ENCODE measurements at places on chromosomes 1 and 21.
A peak's percentile ranks its signal among the peaks of the same experiment; 100 is the strongest.

GRCh38 chr1:6554907-6555778 lies at the start of gene TAS1R1:
Gene TAS1R1, plus strand, starts transcription at chr1:6555307. Its CDS starts 67 bp downstream, at chr1:6555374.
- DNase-seq = peak; percentile 54

DNA sequence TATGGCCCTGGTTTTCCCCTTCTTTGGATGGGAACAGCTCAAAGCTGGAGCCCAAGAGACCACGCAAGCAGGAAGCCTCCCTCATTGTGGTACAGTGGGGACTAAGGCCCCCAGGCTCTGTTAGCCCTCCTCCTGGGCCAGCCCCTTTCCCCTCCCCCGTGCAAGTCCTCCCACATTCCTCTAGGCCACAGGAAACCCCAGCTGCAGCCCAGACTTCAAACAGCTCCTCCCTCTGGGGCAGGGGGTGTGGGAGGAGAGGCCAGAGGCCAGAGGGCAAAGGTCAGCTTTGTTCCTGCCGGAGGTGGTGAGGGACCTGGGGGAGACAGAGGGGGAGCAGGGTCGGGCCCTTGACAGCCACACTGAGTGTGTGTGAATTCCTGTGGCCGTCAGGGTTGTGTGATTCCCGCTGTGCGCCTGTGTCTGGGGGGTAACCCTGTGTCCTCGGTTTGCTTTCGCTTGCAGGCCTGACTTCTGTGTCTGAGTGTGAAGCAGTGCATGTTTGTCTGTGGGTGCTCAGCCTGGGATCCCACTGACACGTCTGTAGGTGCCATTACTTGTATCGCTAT lies 3.4 kb upstream of the AHDC1 start:
- DNase-seq = no peak

GRCh38 chr1:224331326-224331725 lies 1.4 kb upstream of the NVL start:
- DNase-seq = no peak

DNA sequence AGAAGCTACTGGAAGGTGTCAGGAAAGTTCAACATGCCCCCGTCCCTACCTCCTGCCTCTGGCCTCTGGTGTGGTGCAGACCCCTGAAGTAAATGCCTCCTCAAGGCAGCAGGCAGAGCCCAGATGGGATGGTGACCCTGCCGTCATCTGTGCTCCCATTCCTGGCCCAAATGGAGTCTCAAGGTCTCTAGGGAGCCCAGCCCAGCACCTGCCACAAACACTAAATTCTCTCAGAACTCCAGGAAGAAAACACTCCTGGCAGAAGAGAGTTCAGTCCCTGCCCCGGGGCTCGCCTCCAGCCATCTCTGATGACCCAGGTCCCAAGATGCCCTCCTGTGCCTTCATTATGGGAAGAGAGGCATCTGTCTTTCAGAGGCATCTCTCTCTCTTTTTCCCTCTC lies 261.6 kb upstream of the TMEM51 start:
- DNase-seq = no peak

GRCh38 chr1:207070811-207071210 lies 17.7 kb downstream of the PFKFB2 start:
- no peak for DNase-seq

GRCh38 chr1:239098400-239099037 lies 287.8 kb upstream of the CHRM3 start:
- DNase-seq = no peak

- no peak for DNase-seq
Measured at GRCh38 chr21:16116069-16116468, 386.3 kb downstream of the USP25 start.

DNA sequence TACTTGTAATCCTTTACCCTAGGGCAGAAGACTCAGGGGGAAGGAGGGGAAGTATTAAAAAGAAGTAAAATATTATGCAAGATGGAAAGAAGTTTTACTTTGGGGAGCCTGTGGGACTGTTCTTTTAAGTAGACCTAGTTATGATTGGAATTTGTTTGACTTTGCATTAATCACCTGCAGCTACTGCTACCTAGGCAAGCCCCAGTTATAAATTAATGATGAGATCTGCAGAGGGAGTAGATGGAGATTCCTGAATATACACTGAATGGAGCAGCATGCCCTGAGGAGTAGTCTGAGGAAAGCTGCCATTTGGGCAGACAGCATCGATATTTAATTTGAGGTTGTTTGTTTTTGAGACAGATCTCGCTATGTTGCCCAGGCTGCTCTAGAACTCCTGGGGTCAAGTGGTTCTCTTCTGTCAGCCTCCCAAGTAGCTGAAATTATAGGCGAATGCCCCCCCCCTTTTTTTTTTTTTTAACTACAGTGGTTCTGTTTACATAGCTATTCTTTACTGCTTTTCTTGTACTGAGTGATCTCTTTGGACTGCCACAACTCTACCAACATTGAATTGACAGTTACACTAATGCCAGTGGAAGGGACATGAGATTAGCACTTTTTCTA lies 81.4 kb upstream of the SERTAD4 start:
- no peak for DNase-seq

- DNase-seq = no peak
Measured at GRCh38 chr1:103142461-103142860, 34.1 kb upstream of the COL11A1 start.

DNA sequence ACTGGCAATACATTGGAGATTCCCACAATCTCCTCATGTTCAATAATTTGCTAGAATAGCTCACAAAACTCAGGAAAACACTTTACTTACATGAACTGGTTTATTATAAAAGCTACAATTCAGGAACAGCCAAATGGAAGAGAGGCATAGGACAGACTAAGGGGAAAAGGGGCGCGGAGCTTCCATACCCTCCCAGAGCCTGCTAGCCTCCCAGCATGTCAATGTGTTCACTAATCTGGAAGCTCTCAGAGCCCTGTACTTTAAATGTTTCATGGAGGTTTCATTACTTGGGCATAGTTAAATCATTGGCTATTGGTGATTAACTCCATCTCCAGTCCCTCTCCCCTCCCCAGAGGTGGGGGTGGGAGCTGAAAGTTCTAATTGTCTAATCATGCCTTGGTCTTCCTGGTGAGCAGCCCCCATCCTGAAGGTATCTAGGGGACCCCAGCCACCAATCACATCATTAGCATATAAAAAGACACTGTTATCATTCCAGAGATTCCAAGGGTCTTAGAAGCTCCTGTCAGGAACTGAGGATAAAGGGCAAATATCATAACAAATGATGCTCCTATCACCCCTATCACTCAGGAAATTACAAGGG lies 10.9 kb upstream of the DMRTB1 start:
- DNase-seq = no peak

GRCh38 chr1:151054971-151055547 lies 4.4 kb downstream of the CDC42SE1 start:
- no peak for DNase-seq

DNA sequence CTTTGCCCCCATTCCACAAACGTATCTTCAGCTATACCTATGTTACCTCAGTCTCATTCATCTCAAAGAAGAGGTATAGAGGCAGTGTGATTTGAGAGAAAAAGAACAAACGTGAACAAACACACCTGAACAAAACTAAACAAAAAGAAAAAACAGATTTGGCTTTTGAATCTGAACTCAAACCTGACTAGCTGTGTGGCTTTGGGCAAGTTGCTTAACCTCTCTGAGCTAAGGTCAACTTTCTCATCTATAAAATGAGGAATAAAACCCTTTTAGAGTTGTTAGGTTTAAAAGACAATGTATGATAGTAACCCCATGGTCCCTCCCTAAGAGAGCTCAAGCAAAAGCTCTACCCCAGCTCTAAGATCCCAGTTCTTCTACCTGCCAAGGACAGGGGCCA lies 73.5 kb downstream of the ZNF648 start:
- no peak for DNase-seq

- DNase-seq = no peak
Measured at GRCh38 chr1:239723776-239724367, 337.5 kb downstream of the CHRM3 start.

- no peak for DNase-seq
Measured at GRCh38 chr1:114610546-114611245, 29.3 kb upstream of the BCAS2 start.

DNA sequence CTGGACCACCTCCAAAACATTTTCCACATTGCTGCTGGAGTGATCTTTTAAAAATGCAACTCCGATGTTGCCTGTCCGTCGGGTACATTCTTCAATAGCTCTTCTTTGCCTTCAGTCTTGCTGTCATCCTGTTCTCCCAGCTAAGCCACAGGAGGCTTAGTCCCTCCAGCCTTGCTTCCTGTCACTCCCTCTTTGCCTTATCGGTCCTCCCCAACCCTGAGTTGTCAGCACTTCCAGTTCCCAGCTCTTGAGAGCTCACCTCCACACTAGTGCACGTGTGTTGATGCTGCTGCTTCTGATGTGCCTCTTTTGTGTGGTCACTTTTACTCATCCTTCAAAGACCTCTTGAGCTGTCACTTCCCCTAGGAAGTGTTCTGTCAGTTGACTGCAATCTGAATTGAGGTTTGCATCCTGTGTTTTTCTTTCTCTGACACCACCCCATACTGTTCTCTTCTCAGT lies 15.3 kb downstream of the UCK2 start:
- no peak for DNase-seq

DNA sequence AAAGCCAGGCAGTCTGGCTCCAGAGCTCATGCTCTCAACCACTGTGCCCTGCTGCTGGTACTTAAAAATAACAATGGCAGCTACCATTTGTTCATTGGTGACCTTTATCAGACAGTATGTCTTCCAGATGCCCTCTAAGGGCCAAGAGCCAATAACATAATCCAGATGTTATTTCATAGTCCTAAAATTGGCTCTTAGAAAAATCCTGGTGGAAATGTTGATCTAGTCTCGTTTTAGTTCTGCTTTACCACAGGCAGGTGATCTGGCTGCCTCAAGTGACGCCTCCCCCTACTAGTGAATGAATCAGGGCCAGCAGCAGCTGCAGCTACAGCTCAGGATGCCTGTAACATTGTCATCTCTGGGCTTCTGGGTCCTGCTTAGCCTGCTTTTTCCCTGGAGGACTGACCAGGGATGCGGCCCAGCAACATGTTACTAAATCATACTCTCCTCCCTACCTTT lies 12.6 kb upstream of the HMGN2 start:
- DNase-seq = peak; percentile 73

- no peak for DNase-seq
Measured at GRCh38 chr1:15251857-15252835, 5.1 kb downstream of the FHAD1 start.

DNA sequence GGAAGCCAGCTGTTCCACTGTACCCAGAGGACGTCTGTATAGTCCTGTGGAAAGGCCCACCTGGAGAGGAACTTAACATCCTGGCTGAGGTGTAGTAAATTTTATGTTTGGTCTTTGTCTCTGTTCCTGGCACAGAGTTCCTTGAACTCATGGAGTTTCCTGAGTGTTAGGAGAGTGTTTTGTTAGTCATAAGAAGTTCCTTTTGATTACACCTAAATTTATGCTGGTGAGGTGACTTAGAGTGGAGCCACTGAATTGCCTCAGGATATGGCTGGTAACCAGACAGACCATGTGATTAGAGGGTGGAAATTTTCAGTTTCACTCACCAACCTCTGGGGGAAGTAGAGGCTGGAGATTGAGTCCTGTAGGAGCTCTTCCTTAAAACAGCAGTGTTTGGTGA lies 57.9 kb downstream of the RASAL2 start:
- DNase-seq = no peak

- peak; percentile 31 for DNase-seq
Measured at GRCh38 chr1:12549460-12550349, 68.3 kb downstream of the DHRS3 start.

GRCh38 chr1:162293073-162293692 lies 83.5 kb downstream of the SPATA46 start:
- no peak for DNase-seq

- DNase-seq = peak; percentile 59
Measured at GRCh38 chr21:35239811-35240219, 190.7 kb upstream of the RUNX1 start.

DNA sequence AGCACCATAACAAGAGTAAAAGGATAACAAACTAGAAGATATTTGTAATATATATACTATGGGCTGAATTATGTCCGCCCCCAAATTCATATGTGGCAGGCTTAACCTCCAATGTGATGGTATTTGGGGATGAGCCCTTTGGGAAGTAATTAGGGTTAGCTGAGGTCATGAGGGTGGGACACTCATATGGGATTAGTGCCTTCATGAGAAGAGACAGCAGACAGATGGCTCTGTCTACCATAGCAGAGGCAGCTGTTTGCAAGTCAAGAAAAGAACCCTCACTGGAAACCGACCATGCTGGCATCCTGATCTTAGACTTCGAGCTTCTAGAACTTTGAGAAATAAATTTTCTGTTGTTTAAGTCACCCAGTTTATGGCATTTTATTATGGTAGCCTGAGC lies 303.6 kb downstream of the LMO4 start:
- DNase-seq = no peak

DNA sequence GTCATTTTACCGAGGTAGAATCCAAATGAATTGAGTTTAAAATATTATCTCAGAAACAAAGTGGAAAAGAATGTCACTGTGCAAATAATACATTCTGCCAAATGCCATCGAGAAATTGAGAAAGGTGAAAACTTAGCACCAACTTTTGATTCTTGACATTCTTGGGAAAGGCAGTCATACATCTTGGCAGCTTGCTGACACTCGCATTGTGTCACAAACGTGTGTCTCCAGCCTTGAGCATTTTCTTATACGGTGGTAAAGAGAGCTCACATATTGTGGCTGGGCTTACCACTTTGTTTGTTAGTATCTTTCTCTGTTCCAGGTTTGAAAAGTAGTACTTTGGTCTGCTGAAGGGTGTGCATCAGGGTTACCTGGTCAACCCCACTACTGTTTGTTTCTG lies 1456.1 kb downstream of the BRINP3 start:
- no peak for DNase-seq

GRCh38 chr1:85596947-85597346 lies 16.4 kb downstream of the CCN1 start:
- no peak for DNase-seq

DNA sequence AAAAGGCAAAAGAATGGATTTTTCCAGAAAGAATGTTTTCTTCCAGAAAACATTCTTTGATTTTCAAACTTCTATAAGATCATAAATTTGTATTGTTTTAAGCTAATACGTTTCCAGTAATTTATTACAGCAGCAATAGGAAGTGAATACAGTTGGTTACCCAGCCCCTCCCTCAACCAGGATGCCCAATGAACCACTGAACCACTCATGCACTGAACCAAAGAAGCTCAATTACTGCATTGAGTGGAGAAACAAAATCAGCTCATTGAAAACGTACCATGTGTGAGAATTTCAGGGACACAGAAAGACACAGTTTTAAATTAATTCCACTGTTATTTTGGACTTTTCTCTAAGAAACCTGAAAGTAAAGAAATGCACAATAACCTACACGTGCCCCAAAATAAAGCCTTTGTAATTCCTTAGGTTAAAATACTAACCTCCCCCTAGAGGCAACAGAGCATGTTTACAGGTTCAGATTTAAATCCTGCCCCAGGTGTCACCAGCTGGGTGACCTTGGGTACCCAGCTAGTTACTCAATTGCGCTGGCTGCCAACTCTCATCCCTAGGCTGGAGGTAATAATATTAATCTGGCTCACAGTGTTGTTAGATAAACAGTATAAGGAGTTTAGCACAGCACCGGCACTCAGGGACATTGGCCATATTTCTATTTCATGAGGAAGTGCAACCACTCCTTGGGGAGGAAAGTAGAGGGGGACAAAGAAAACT lies 111.7 kb downstream of the NMNAT2 start:
- no peak for DNase-seq

- DNase-seq = no peak
Measured at GRCh38 chr21:33364830-33365229, 38.4 kb upstream of the IFNGR2 start.

GRCh38 chr1:17307946-17308345 lies at the start of gene PADI4:
Gene PADI4, plus strand, starts transcription at chr1:17308197. Its CDS starts 26 bp downstream, at chr1:17308223.
- no peak for DNase-seq

Data from SHP77 (cell line).